Activated naive CD4-positive, alpha-beta T cell treated with Interleukin-2 at 50 U/mL for 16 hours (primary cell): ENCODE measurements at places on chromosomes 5 and 9.
A peak's percentile ranks its signal among the peaks of the same experiment; 100 is the strongest.

GRCh38 chr9:20996809-20997208, 34.6 kb downstream of the HACD4 start:
- no peak for DNase-seq

DNA sequence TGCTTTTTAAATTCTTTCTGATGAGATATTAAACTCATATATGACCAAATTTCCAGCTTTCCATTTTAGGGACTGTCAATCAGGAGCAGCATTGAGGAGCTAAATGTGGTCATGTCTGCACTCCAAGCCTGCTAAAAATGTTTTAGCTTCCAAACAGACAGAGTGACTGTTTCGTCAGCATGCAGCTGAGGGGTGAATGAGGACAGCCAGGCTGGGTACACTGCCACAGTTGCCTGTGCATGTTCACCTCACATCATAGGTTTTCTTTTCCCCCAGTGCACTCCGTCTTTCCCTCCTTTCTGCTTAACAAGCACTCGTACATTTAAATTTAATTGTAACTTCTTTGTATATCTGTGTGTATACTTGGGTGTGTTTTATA, 138.1 kb downstream of the ARRDC3 start:
- no peak for DNase-seq

DNA sequence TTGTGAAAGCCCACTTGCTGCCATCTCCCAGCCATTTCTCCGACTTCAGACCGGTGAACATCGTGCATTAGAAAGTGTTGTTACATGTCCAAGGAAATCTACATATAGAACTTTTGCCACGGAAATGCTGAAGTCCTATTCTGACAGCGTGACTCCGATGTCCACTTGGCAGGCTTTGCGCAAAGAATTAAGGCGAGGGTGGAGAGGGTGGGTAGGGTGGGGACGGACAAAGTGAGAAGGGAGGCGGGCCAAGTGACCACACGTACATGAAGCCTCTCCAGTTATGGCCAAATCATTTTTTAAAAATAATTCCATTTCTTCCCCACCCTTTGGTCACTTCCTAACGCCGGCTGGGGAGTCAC, 460 bp upstream of the ACO1 start:
- DNase-seq: no peak

- DNase-seq: no peak
These were observed 57.4 kb downstream of the CFAP95 start for GRCh38 chr9:69877852-69878514.

DNA sequence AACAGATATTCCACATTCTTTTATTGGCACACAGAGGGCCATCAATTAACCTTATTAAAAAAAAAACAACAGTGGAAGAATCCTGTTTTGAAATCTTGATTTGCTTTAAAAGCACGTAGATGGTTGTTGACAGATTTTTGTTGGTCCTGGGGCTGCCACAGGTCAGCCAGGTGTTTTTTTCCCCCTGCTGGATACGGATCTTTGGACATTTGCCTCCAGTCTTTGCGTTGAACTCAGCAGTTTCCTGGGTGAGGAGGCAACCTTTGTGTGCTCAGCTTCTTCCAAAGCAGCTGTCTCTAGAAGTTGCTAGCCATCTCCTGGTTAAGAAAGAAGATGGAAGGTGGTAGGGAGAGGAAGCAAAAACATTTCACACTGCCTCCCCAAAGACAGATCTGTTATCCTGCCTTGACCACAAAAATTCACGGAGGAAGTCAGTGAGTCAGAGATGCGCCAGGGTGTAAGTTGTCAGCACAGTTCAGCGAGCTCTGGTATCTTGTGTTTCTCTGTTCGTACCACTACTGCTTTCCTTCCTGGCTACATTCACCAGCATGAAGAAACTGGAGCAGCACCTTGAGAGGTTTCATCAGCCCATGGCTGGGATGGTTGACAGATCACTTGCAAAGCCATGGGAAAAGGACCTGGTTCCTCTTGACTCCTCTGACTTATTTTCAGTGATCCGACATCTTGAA, 207.3 kb downstream of the ARHGAP26 start:
- DNase-seq: peak; percentile 46

DNA sequence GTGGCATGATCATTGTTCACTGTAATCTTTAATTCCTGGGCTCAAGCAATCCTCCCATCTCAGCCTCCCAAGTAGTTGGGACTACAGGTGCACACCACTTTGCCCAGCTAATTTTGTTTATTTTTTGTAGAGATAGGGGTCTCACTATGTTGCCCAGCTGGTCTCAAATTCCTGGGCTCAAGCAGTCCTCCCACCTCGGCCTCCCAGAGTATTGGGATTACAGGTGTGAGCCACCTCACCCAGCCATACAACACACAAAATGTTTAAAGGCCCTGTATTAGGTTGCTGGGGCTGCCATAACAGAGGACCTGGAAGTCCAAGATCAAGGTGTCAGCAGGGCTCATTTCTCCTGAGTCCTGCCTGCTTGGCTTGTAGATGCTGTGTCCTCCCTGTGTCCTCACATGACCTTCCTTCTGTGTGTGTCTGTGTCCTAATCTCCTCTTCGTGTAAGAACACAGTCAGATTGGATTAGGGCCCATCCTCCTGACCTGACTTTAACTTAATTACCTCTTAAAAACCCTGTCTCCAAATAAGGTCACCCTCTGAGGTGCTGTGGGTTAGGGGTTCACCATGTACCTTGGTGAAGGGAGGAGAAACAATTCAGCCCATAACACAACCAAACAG, 5.4 kb downstream of the UBE2QL1 start:
- no peak for DNase-seq

DNA sequence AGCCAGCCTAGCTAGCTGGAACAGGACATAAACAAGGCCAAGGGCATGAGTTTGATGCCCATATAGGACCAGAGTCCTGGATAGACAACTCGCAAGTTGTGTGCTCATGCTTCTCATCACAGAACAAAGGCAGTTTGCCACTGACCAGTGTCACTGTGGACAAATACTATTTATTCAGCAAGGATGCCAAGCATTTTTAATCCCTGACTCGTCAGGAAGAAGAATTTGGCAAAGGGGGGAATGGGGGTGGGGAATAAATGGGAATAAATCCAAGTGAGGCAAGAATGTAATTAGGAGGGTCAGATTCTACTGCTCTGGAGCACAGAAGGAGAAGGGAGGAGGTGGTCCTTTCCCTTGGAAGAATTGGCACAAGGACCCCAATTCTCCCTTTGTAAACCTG, 46.8 kb upstream of the ANKRD55 start:
- DNase-seq: no peak

DNA sequence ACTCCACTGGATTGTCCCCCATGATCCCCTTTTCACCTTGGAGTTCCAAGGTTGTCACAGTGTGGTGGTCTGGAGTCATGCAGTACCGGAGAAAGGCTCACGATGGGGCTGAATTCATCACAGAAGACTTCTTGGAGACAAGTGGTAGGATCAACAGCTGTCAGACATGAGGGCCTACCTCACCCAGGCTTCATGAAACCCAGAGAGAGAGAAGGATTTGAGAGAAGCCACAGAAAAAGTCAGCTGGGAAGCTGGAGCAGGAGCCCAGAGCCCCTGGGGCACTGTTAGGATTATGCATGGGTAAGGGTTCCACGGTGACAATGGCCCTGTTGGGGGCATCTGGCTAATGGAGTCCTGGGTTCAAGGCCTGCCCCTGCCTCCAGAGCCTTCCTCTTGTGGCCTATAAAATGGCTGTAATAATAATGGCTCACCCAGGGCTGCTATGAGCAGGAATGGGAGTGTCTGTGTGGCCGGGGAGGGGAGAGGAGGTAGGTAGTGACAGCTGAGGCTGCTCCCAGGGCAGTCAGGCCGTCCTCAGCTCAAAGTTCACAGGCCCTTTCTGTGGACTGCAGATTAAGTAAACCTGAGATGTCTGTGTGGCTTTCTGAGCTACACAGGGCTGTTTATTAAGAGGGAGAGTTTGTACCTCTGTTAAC, 910 bp downstream of the TRIM14 start:
- peak; percentile 45 for DNase-seq

- DNase-seq: no peak
These were observed 1228.3 kb upstream of the WWC1 start for GRCh38 chr5:167063116-167063515.

DNA sequence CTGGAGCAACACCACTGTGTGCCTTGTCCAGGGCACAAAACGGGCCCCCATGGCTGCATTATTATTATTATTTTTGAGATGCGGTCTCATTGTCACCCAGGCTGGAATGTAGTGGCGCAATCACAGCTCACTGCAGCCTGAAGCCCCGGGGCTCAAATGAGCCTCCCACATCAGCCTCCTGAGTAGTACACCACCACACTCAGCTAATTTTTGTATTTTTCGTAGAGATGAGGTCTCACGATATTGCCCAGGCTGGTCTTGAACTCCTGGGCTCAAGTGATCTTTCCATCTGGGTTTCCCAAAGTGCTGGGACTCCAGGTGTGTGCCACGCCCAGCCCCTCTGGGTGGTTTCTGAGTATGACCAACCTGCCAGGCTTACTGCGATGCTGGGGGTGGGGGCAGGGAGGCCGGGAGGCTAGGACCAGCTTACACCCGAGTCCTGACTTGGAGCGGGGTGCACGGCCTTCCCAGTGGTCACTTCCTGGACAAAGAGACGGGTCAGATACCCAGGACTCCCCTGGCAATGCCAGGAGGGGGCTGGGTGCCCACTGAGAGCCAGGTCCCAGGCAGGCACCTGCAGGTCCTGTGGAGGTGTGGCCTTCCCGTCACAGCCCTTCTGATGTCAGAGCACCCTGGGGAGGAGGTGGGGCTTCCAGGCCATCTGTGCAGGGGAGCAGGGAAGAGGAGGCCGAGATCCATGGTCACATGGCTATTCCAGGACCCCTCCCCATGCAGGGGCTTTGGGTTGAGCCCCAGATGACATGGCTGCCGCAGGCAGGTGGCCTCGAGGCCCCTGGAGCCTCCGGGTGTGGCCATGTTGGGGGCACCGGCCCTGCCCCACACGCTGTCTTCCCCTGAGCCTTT, 8.3 kb upstream of the NRARP start:
- DNase-seq: no peak

DNA sequence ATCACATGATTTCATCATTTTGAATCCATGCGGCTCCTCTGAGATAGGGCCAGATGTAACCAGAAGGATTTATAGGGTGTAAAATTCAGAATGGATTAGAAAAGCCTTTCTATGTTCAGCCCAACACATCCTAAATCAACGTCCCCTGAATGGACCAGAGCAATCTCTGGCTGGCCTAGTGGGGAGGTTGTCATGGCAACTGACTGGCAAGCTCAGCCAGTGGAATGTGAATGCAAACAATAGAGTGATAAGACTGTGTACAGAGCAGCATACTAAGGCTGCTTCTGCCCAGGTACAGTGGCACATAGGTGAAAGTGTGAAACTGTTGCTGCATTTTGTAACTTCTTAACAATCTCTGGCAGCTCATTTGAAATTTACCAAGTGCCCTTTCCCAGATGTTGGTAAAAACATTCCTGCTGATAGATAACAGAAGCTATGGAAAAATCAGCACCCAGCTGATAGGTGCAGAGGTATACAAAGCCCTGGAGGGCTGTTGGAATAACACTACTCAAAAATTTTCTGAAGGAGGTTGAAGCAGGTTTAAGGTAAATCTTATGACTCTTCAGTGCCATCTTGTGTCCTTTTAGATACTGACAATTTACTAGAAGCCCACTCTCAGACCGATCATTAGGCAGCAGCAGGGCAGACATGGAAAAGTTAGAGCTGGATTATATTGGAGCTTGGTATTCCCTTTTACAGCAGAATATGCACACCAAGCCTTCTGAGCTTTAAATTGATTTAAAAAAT, 267.2 kb downstream of the RAB3C start:
- DNase-seq: no peak

- no peak for DNase-seq
These were observed 87.8 kb upstream of the SLC30A5 start for GRCh38 chr5:69006030-69006429.

DNA sequence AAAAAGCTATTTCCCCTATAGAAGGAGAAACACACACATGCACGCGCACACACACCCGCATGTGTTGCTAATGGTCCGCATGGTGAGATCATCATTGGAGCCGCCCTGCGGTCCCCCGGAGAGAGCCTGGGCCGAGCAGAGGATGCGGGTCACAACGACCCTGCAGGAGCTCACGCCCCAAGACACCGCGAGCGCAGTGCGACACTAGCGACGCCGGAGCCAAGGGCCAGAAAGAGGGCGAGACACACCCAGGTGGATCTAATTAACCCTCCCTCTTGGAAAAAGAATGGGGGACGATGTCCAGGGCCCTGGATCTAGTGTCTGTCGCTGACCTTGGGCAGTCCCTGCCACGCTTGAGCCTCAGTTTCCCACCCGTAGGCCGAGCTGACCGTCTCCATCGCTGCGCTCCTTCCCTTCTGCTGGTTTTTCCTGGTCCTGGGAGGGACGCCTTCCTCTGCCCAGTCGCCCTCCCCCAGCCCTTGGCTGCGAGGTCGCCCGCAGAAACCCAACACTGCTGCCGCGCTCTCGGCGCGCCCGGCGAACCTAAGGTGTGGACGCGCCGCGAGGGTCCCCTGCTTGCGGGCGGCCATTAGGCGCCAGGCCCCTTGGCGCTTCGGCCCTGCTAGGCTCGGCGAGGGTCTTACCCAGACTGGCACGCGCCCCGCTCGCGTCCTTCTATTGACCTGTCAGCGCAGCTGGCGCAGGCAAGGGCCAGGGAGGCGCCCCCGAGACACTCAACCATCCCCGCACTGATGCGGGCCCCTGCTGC, 47.5 kb upstream of the RNF20 start:
- DNase-seq: no peak

GRCh38 chr5:97111616-97112015, 30.8 kb downstream of the LIX1 start:
- no peak for DNase-seq

DNA sequence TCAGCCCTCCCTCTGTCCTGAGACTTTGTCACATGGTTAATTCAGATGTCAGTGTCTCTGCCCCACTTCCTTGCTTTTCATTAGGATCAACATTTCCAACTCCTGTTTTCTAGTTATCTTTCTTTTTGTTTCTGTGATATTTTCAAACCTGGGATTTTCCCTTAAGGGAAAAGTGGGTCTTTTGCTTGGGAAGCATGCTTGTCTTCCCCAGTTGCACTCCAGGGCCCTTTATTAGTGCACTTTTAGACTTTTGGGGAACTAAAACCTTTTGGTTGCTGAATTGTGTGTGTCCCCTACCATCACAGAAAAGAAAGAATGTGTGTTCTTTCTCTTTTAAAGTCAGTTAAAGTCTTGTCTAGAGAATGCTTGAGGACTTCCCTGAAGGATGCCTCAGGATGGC, 18.4 kb upstream of the GDNF start:
- DNase-seq: no peak

GRCh38 chr5:59496524-59497134, 396.9 kb downstream of the PDE4D start:
- DNase-seq: no peak

GRCh38 chr5:132799392-132799791, 13.7 kb upstream of the SOWAHA start:
- no peak for DNase-seq

- DNase-seq: no peak
These were observed 161.5 kb downstream of the GABRB2 start for GRCh38 chr5:161385027-161385426.

- no peak for DNase-seq
These were observed 10.4 kb downstream of the STOM start for GRCh38 chr9:121359351-121360294.

GRCh38 chr9:110999379-110999778, 38.9 kb downstream of the LPAR1 start:
- DNase-seq: no peak

- DNase-seq: no peak
These were observed 140.6 kb upstream of the PRLR start for GRCh38 chr5:35370871-35371270.
